Immature natural killer cell (primary cell): ENCODE measurements at places on chromosomes 1 and 21.

- H3K4me3 ChIP-seq, result no peak overlapping the region
- H3K27ac ChIP-seq, result no peak overlapping the region
- peaks cover 7% of the 10 kb centered on the region for H3K27me3 ChIP-seq
- H3K36me3 ChIP-seq, result no peaks in the 10 kb centered on the region
- DNase-seq, result no peak
- no peaks in the 10 kb centered on the region for H3K4me1 ChIP-seq
Measured at GRCh38 chr1:53060579-53060978, 1.4 kb upstream of the PODN start.

DNA sequence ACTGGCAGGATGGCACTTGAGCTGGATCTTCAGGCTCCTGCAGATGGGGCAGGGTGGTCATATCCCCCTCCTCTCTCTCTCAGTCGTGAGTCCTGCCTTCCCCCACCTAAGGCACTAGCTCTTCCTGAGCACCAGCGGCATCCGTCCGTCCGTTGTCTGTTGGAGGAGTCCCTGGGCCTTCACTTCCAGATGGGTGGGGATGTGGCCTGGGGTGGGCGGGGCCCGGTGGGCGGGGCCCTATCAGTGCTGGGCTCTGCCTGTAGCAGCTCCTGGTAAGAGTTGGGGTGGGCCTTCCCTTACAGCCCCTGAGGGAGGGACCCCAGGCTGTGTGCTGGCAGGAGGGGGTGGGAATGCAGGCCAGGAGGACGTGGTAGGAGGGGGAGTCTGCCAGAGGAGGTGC is 10.3 kb downstream of the LDLRAD2 start:
- DNase-seq, result no peak
- no peak overlapping the region for H3K27ac ChIP-seq
- H3K36me3 ChIP-seq, result no peaks in the 10 kb centered on the region
- no peak overlapping the region for H3K4me3 ChIP-seq
- peaks cover 3% of the 10 kb centered on the region for H3K4me1 ChIP-seq

DNA sequence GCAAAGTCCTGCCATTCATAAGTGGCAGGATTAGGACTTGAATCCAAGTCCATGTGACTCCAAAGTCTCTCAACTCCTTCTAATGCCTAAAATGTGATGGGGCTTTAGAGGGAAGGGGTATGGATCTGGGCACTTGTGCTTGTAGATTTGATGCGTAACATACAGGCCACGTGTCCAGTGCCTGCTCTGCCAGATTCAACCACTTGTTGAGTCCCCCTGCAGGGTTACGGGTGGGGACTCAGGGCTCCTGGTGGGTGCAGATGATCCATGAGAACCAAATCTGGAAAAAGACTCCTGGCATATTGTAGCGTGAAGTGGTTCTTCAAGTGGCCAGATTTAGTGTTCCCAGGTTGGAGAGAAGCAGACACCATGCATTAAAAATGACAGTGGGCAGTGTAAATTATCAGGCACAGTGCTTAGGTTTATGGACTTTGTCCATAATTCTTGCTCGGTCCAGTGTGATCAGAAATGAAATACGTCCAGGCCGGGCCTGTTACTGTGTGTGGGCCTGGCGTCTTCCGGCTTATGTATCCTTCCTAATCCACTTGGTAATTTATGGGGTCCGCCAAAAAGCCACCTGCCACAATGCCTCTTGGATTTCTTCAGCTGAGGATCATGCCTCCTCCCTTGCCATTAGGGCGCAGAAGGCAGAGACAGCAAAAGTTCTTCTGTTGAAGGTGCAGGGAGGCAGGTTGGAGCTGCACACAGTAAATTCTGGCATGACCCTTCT is 51.2 kb upstream of the LRP8 start:
- no peak overlapping the region for H3K27ac ChIP-seq
- no peaks in the 10 kb centered on the region for H3K36me3 ChIP-seq
- no peak overlapping the region for H3K4me3 ChIP-seq
- no peaks in the 10 kb centered on the region for H3K4me1 ChIP-seq

- H3K4me1 ChIP-seq, result no peaks in the 10 kb centered on the region
- peak overlapping the region; percentile 21 for H3K27ac ChIP-seq
- H3K27me3 ChIP-seq, result peaks cover 3% of the 10 kb centered on the region
- peaks cover 4% of the 10 kb centered on the region for H3K36me3 ChIP-seq
- DNase-seq, result no peak
Measured at GRCh38 chr1:151846062-151846568, 6.5 kb upstream of the C2CD4D start.

- no peak overlapping the region for H3K27ac ChIP-seq
- H3K27me3 ChIP-seq, result peaks cover 2% of the 10 kb centered on the region
- DNase-seq, result no peak
- H3K36me3 ChIP-seq, result no peaks in the 10 kb centered on the region
- peaks cover 21% of the 10 kb centered on the region for H3K4me1 ChIP-seq
Measured at GRCh38 chr1:7755448-7755847, 15.6 kb upstream of the VAMP3 start.

DNA sequence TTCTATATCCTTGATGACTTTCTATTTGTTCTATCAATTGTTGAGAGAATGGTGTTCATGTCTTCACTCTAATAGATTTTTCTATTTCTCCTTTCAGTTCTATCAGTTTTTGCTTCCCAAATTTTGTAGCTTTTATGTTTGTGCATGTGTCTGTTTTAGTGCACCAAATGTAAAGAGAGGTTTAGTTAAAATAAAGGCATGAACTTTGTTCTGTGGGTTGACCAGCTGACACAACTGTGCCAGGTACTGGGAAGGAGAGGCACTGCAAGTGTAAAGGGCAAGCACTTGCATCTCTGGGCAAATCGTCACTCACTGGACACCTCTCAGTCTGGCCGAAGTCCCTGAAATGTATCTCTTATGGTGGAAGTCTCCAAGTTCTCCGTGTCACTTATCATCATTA is 38.6 kb upstream of the ABCD3 start:
- H3K27ac ChIP-seq, result no peak overlapping the region
- DNase-seq, result no peak
- no peak overlapping the region for H3K4me3 ChIP-seq

- H3K36me3 ChIP-seq, result no peaks in the 10 kb centered on the region
- no peak within 1 kb of the TSS for H3K4me3 ChIP-seq
- no peak within 1 kb of the TSS for H3K27ac ChIP-seq
- H3K27me3 ChIP-seq, result peaks cover 5% of the 10 kb centered on the region
Measured at GRCh38 chr1:168728473-168729404, at the start of gene DPT. TSS of gene DPT (minus strand) at chr1:168729206. CDS start at chr1:168729174, 32 bp downstream.

DNA sequence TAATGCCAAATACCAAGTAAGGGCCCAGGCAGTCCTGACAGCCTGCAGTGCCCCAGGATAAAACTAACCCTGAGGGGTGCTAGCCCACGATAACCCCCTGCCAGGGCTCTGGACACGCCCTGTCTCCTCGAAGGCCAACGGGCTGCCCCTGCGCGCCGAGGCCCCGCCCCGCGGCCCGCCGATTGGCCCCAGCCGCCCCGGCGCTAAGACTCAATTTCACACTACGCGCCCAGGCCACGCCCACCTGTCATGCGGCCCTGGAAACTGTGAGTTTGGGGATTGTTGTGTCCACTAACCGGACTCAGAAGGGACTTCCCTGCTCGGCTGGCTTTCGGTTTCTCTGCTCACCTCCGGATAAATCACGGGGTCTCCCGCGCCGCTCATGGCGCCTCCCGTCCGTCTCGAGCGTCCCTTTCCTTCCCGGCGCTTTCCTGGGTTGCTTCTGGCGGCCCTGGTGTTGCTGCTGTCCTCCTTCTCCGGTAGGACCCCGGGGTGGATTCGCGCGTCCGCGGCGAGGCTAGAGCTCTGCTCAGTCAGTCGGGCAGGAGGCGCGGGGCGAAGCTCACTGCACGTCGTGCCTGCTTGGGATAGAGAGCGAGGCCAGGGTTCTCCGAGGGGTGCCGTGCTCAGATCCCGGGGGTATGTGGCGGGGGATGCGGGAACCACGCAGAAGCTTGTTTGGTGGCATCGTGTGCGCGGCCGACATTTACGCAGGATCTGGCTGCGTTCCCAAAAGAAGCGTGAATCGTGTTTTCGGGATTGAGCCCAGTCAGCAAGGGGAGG is at the start of gene CR1L:
TSS of gene CR1L (plus strand) at position 282 of the 783 bp plus-strand sequence. CDS start at position 383, 101 bp downstream.
- H3K27me3 ChIP-seq, result peaks cover 13% of the 10 kb centered on the region
- peak; percentile 77 for DNase-seq
- H3K27ac ChIP-seq, result peak within 1 kb of the TSS; percentile 65
- H3K4me1 ChIP-seq, result peaks cover 15% of the 10 kb centered on the region
- no peaks in the 10 kb centered on the region for H3K36me3 ChIP-seq
- H3K4me3 ChIP-seq, result peak within 1 kb of the TSS; percentile 56

DNA sequence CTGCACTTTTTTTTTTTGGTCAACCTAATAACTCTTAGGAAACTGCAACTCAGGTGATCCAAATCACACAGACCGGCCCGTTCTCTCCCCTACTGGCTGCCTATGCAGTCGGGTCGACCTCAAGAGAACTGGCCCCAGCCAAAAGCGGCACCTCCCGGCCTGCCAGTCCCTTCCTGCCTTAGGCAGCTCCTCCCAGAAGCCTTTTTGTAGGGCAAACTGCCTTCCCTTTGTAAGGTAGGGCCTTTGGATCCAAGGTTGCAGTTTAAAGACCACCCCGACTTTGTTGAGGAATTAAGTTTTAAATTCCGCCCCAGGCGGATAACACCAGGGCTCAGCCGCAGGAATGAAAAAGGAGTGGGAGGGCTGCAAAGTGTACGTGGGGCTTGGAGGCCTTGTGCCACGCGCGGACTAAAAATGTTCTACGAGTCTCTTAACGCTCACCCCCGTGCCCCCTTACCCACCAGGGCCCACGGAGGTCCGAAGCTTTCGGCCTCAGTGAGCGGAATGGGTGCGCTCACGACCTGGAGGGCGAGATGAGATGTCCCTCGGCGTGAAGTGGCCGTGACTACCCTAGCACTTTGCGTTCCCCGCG is 642 bp upstream of the ST3GAL3 start:
- H3K36me3 ChIP-seq, result peaks cover 13% of the 10 kb centered on the region
- no peak for DNase-seq
- H3K27me3 ChIP-seq, result peaks cover 5% of the 10 kb centered on the region
- peak overlapping the region; percentile 73 for H3K27ac ChIP-seq
- H3K4me1 ChIP-seq, result peaks cover 23% of the 10 kb centered on the region
- peak overlapping the region; percentile 84 for H3K4me3 ChIP-seq

DNA sequence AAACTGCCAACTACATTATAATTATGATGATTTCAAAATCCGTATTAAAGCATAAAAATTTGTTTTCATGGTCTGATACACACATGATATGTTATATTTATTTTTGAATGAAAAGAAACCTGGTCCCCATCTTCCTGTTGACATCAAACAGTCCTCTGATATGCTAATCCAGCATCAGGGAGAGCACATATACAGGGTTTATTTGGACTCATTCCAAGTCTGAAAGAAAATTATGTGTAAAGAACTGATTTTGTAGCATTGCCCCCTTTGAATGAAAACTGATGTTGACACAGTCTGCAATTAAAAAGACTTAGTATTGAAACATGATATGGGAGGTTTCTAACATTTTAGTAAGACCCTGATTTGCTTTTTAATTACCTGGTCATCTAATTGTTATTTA is 119.4 kb downstream of the NEK7 start:
- H3K4me3 ChIP-seq, result no peak overlapping the region
- DNase-seq, result no peak
- no peak overlapping the region for H3K27ac ChIP-seq
- no peaks in the 10 kb centered on the region for H3K27me3 ChIP-seq

- no peaks in the 10 kb centered on the region for H3K36me3 ChIP-seq
- H3K27me3 ChIP-seq, result peaks cover 6% of the 10 kb centered on the region
- no peak for DNase-seq
- no peaks in the 10 kb centered on the region for H3K4me1 ChIP-seq
- H3K27ac ChIP-seq, result no peak overlapping the region
- H3K4me3 ChIP-seq, result no peak overlapping the region
Measured at GRCh38 chr21:37658121-37658816, 258.0 kb downstream of the KCNJ6 start.
